ENCODE measurements at places on chromosomes 1 and 21. TPM values are rescaled to one million over a fixed set of nuclear protein-coding genes. Genes with fewer than 3 reads are reported as not detected.

The SPRR4 gene
- total RNA-seq = not detected

The FMO3 gene
- not detected for total RNA-seq

The SMPDL3B gene
- total RNA-seq = not detected

The CCDC181 gene
- total RNA-seq = 0.59 TPM

The PTGFR gene
- total RNA-seq = 34.0 TPM

The F5 gene
- under 0.01 TPM for total RNA-seq

The CFAP141 gene
- total RNA-seq = not detected

The CYP4X1 gene
- not detected for total RNA-seq

The IPO13 gene
- total RNA-seq = 27.9 TPM

The PLA2G4A gene
- total RNA-seq = 9.2 TPM

The TEX38 gene
- total RNA-seq = not detected

The CCDC190 gene
- not detected for total RNA-seq

The SLC44A3 gene
- total RNA-seq = 0.65 TPM

The VCAM1 gene
- 64.1 TPM for total RNA-seq

The AMIGO1 gene
- 1.0 TPM for total RNA-seq

The PPCS gene
- 26.1 TPM for total RNA-seq

The SYCP1 gene
- total RNA-seq = not detected

The DCST1 gene
- not detected for total RNA-seq

The SPRR3 gene
- total RNA-seq = not detected

The PCP4 gene
- not detected for total RNA-seq

The EPB41 gene
- total RNA-seq = 20.2 TPM

The OR2L2 gene
- not detected for total RNA-seq

The FCGR1A gene
- total RNA-seq = not detected

The MAST2 gene
- total RNA-seq = 22.0 TPM

The NR0B2 gene
- total RNA-seq = not detected

The LUZP1 gene
- 34.1 TPM for total RNA-seq

The SELP gene
- total RNA-seq = not detected

The TSPAN1 gene
- not detected for total RNA-seq

The KMO gene
- not detected for total RNA-seq

The HRNR gene
- not detected for total RNA-seq

The OR4F29 gene
- total RNA-seq = not detected

The TRPM2 gene
- total RNA-seq = not detected

The BNIPL gene
- total RNA-seq = 0.30 TPM

The KRTAP11-1 gene
- not detected for total RNA-seq

The SDE2 gene
- 26.7 TPM for total RNA-seq

Measured in smooth muscle cell of the umbilical artery (primary cell).